Activated T-cell treated with anti-CD3 and anti-CD28 coated beads for 4 hours (primary cell): ENCODE measurements at places on chromosomes 16 and 17.

- no peak for DNase-seq
These were observed 16.1 kb upstream of the UBTF start for GRCh38 chr17:44235583-44235936.

- no peak for DNase-seq
These were observed 806.5 kb upstream of the GOT2 start for GRCh38 chr16:59540621-59541020.

DNA sequence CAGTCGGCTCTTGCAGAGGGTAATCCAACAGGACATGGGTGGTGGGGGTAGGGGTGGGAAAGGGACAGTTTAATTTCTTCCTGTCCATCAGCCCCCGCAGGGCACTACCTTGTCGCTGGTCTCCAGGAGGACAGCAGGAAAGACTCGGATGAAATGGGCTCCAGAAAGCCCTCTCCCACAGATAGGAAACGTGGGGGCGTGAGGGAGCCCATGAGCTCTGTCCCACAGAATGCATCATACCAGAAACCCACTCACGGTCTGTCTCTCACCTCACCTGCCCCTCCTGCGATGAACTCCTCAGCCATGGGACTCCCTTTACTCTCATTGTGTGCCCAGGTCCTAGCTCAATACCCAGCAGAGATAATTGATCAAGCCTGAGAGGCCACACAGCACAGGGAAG is 240.1 kb downstream of the GSG1L start:
- no peak for DNase-seq

DNA sequence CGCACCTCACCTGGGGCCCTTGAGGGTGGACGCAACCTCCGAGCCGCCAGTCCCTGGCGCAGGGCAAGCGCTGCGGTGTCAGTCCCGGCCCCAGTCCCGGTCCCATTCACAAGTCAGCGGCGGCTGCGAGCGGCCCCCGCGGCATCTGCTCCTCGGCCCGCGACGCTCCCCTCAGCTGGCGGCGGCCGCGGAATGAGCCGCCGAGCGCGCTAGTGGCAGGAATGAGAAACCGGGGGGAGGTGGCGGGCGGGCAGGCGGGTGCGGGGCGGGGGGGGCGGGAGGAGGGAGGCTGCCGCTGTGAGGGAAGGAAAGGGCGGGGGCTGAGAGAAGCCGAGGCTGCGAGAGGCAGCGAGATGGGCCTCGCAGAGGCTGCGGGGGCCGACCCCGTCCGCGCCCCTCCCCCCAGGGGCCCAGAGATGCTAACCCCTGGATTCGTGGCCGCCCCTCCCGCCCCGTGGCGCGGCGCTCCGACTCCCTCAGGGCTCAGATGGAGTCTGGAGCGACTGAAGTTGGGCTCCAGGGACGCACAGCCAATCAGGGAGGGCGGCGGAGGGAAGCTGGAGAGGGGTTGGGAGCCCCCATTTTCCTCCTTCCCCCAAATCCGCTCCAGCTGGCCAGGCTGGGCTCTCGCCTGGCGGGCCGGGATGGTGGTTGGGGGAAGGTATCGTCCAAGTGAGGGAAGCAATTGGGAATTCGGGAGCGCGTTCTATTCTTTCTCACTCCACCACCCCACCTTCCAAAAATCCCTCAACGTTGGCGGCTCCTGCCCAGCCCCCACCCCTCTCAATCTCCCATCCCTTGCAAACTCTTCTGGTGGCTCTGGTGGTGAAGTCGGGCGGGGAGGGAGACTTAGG is at the start of gene CDH11:
Gene CDH11, minus strand, starts transcription at position 194 of the 854 bp plus-strand sequence. CDS start 117,194 bp downstream, outside the sequence.
- DNase-seq = no peak

- DNase-seq = no peak
These were observed 44.3 kb upstream of the SMURF2 start for GRCh38 chr17:64706224-64707049.

DNA sequence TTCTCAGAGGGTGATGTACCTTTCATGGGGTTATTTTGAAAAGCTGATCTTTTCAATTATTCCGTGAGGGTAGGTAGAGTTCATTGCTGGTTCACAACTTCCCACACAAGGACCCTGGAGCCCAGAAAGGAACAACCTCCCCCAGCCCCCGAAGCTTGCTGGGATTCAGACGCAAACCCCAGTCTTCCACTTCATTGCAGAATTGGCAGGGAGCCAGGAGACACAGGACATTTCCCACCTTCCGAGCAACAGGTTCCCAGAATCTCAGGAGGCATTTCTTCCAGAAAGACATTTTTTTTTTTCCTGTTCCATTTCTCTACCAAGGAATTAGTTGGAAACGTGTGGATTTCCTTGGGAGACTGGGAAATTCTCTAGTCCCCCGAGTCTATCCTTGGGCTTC is 106.1 kb downstream of the GP2 start:
- no peak for DNase-seq

DNA sequence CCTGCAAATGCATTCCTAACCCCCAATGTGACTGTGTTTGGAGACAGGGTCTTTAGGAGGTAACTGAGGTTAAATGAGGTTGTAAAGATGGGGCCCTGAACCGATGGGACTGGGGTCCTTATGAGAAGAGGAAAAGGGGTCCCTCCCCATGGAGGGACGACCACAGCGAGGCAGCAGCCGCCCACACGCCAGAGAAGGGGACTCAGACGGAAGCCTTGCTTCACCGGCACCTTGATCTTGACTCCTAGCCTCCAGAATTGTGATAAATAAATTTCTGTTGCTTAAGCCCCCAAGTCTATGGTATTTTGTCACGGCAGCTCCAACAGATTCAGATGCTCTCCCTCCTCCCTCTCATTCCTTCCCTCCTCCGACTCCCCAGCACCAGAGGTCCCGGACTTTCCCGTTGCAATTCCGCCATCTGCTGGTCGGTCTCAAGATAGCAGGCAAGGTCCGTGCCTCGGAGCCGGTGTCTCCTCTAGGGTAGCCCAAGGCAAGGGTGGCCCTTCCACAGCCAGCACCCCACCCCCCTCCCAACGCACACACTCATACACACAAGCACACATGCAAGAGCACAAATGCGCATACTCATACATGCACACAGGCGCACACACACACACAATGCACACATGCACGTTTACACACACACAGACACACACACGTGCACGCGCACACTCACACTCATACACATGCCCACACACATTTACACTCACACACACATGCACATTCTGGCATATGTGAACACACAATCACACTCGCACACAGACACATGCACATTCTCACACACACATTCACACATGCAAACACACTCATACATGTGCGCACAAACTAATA is 23.1 kb upstream of the C16orf78 start:
- DNase-seq = peak; percentile 23

- DNase-seq = no peak
These were observed 57.0 kb downstream of the CCDC57 start for GRCh38 chr17:82155606-82156005.

DNA sequence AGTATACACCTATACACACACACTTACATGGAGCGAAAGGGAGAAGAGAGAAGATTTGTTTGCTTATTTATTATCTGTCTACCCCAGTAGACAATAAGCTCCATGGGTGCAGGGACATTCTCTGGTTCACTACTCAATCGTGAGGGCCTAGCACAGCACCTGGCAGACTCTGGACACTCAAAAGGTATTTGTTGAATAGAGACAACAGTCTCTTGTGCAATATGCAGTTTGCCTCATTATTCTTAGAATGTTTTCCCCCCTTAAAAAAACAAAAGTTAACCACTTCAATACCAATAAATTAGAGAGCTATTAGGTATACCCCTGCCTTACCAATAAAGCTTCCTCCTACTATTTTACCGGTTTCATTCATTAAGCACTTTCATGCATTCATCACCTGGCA is 2.0 kb downstream of the AKAP10 start:
- DNase-seq = no peak

- no peak for DNase-seq
These were observed 28.9 kb downstream of the ZNRF1 start for GRCh38 chr16:75027520-75028300.

GRCh38 chr17:65515512-65515911 is 45.9 kb downstream of the AXIN2 start:
- no peak for DNase-seq

DNA sequence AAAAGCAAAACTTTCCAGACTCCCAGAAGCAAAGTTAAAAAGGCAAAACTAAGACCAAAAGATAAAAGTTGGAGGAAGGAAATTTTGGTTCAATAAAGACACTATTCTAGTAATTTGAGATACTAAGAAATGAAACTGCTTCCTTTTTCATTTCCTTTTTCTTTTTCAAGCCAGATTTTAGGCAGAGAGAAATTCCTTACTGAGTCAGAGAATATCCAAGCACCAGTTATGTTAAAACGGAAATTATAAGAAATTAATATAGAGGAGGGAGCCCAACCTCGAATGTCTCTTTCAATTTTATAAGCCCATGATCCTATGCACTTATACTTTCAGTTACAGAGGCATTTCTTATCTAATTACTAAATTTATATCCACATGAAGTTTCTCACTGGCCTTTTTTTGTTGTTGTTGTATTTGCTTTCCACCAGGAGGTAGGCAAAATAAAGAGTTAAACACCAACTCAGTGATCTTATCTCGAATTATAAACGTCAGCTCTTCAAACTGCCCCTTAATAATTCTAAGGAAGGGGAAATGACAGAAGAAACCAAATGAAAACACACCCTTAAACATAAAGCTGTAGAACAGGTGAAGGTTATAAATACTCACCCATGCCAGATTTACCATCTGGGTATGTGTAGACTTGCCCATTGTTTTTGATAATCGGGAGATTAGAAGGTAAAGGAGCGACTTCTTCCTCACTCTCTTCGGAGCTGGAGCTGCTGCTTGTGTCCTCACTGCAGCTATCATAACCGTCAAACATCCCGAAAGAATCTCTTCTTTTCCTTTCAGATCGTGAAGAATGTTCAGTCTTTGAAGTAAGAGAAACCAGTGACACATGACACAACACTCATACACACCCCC is 35.2 kb downstream of the MBTD1 start:
- DNase-seq = no peak

DNA sequence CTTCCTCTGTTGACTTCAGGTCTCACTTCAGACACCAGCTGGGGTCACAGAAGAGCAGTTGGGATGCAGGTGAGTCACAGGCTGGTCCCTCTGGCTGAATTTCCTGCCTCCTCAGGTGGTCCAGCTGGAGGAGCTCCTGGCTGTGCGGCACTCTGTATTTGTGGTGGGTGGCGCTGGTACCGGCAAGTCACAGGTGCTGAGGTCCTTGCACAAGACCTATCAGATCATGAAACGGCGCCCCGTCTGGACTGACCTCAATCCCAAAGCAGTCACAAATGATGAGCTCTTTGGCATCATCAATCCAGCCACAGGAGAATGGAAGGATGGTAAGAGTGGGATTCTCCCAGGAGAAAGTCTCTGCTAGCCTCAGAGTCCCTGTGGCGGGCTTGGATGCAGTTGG is 149.2 kb downstream of the DNAH9 start:
- no peak for DNase-seq

GRCh38 chr17:61203671-61204131 is 195.9 kb upstream of the TBX2 start:
- no peak for DNase-seq

DNA sequence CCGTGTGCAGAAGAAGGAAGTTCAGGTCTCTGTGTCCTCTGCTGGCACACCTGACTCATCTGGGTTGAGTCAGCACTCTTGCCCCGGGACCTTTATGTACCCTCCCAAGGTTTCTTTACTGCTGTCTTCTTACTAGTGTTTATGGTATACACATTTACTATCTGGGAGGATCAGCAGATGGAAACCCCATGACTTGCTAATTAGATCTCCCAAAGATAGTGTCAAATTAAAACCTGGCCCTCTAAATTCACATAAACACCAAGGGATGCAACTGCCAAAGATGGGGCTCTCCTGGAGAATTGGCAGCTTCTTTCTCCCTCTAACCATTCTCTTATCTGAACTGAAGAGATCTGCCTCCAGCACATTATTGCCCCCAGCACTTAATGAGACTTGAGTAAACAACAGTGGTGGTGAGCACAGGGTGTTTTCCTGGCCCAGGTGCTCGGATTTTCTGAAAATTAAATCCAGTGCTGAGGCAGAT is 718.1 kb upstream of the SOX9 start:
- DNase-seq = no peak

DNA sequence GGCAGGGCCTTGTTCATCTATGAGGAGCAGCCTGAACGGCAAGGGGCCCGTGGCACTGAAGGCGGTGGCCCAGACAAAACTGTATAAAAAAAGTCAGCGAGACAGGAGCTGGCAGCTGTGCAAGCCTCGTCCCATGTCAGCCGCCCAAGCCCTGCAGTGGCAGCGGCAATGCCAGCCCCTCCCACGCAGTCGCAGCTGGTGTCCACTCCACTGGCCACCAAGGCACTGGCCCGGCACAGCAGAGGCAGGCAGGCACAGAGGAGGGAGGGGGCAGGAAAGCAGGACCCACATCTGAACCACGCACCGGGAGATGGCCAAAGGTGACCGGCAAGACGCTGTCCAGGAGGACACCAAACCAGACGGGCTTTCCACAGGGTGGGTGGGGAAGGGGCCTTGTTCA is 15.9 kb upstream of the C16orf95 start:
- no peak for DNase-seq

- DNase-seq = no peak
These were observed 5.7 kb downstream of the SNAI3 start for GRCh38 chr16:88680554-88681083.

DNA sequence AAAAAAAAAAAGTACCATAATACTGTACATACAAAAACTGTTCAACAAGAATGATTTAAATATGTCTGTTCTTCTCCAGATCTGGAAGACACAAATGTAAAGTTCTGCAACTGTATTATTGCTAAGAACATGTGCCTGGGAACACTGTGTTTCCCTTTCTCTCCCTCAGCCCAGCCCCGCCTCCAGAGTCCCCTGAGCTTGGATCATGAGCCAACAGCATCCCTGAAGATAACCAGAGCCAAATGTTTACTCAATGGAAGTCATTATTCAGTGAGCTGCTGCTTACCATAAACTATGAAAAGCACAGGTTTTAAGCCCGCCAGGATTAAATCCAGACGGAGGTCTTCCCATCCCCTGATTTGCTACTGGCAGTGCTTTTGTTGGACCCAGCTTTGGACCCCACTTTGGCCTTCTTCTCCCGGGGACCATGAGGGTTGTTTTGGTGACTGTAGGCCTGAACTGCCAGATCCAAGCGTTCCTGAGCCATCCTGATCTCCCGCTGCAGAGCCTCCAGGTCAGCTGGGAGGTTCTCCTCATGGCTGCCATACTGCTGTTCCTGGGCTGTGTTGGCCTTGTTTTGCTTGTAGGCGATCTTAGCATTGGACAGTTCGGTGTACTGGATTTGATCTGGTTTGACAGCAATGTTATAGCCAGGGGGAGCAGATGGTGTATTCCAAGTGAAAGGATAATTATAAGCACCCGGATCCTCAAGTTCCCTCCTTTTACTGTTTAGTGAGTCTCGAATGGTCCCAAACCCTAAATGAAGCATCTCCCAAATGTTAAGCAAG is 25.6 kb downstream of the GJC1 start:
- DNase-seq = no peak

GRCh38 chr17:78967782-78968362 is 11.9 kb downstream of the LGALS3BP start:
- DNase-seq = no peak

- DNase-seq = no peak
These were observed 81.4 kb downstream of the XYLT1 start for GRCh38 chr16:17389384-17389783.

DNA sequence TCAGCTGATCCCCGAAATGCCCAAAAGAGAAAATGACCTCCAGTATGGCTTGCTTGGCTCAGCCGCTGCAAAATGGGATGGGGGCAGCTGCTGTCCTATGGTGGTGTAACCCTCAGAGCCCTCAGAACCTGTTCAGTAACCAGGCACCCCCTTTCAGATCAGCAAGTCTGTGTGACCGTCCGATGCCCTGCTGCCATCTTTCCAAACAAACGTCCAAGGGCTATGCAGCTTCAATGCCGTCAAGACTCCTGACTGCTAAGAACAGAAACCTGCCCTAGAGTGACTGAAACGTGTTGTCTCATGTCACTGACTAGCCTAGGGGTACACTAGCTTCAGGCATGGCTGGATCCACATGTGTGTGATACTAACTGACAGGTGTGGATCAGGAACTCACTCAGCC is 70.4 kb downstream of the GNAO1 start:
- no peak for DNase-seq
